ENCODE measurements at places on chromosomes 6 and 20.

DNA sequence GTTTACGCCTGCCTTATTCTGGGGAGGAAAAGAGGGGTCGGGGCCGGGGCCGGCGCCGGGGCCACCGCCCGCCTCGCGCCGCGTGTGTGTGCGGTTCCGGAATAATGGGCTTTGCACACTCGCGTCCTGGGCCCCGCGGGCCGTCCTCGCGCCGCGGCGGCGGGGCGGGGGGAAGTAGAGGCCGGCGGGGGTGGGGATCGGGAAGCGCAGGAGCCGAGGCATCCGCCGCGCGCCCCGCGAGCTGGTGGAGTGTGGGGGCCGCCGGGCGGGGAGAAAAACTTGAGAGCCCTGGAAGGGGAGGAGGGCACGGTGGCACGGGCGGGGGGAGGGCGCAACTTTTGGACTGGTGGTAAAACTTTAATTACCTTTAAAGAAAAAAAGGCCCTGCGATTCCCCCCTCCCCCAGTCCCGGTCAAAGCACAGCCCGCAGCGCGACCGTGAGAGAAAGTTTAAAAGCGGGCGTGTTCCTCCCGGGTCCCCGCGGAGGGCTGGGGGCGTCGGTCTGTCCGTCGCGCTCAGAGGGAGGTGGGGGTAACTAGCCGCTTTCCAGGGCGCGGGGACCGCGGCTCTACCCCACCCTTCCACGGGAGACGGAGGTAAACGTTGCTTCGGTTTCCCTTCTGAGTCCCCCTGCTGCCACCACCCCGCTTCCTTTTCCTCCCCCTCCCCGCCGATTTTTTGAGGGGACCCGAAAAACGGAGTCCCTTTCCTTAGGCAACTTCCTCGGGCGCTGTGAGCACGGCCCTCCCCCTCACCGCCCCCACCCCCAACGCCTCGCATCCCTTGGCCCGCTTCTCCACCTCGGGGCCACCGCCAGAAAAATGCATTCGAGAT lies 1.9 kb downstream of the L3MBTL3 start:
- peak; percentile 28 for DNase-seq

- no peak for DNase-seq
Observed at GRCh38 chr6:20326422-20326728, 75.3 kb upstream of the E2F3 start.

DNA sequence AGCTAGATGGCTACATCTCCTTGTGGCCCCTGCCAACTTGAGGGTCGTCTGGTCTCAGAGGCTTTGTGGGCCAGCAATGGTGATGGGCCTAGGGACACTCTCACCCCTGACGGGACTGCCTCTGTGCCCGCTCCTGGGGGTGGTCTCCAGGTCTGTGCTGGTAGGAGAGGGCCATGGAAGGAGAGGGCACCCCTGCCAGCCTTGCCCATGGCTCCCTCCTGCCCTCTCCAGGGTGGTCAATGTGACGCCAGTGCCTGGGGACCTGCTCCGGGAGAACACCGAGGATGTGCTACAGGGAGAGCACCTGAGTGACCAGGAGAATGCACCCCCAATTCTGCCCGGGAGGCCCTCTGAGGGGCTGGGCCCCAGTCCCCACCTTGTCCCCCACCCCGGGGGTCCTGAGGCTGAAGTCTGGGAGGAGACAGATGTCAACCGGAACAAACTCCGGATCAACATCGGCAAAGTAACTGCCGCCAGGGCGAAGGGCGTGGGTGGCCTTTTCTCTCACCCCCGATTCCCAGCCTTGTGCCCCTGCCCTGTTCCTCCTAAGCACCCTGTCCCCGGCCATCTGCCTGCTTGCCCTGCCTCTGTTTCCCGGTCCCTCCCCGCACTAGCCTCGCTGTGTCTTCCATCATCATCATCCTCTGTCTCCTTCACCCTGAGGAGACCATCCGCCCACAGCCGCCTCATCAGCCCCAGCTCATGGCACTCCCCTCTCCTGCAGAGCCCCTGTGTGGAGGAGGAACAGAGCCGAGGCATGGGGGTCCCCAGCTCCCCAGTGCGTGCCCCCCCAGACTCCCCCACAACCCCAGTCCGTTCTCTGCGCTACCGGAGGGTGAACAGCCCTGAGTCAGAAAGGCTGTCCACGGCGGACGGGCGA lies 15.8 kb downstream of the TTBK1 start:
- DNase-seq: no peak

DNA sequence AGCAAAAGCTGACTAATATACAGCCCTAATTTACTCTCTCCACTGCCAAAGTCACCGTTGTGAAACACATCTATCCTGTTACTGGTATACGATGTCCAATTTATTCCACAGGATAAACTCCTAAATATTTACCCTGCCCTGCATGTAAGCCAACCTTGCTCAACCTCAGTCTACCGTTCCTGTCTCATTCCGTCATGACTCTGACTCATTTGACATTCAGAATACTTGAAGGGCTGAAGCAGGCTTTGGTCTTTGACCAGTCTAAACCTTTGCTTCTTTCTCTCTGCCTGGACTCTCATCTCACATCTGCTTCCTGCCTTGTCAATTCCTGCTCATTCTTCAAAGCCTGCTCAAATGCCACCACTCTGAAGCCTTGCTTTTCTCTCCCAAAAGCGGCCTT lies 157.5 kb downstream of the SCP2D1 start:
- DNase-seq: no peak

- no peak for DNase-seq
Observed at GRCh38 chr6:111714416-111715270, 109.0 kb upstream of the TRAF3IP2 start.

GRCh38 chr20:24129641-24130040 lies 141.1 kb upstream of the GGTLC1 start:
- no peak for DNase-seq

Data from Kasumi-1 (cell line).